ENCODE measurements at places on chromosomes 13 and 19.

DNA sequence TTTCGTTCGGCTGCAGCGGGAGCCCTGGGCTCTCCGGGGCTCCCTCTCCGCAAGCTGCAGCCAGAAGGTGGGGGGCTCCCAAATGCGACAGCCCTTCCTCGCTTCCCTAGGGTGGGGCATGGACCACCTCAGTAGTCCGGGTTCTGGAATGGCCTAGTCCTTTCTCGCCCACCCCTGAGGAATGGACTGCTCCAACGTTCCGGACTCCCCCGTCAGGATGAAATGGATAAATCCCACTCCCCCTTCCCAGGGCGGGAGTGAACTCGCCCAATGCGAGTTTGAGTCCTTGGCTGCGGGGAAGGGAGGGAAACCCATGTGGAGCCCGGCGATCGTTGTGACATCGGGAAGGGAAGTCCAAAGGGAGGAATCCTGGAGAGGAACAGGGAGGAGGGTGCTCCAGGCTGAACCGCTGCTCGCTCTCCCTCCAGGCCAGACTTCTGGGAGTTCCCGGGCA is 5.5 kb downstream of the HRC start:
- peak; percentile 75 for DNase-seq

DNA sequence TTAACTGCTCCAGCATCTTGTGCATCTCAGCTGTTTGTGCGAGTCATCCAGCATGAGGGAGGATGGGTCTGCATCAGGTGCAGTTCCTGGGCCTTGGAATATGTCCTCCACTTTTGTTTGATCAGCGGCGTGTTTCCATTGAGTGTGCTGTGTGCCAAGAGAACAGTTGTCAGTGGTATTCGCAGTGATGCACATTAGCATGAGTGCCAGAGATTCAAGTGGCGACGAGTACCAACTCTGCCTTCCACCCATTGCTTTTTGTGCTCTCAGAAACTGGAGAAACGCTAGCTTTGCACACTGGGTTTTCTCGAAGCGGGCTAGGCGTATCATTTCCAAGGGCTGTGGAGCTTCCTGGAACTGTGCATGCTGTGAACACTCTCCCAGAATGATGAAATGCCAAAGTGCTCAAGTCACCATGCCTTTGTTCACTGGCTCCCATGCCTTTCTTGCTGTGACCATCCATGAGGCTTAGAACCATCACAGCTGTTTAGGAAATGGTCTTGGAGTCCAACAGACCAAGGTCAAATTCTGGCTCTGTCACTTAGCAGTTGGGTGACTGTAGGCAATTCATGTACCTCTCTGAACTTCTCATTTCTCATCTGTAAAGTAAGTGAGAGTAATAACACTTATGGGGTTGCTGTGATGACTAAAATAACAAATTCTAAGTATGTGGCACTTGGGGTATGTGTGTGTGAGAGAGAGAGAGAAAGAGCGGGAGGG is 18.4 kb downstream of the LRCH1 start:
- DNase-seq, result no peak

- no peak for DNase-seq
Observed at GRCh38 chr13:29170436-29171082, 350.4 kb downstream of the MTUS2 start.

- no peak for DNase-seq
Observed at GRCh38 chr19:18919900-18920214, 342 bp downstream of the DDX49 start.

GRCh38 chr19:6211632-6212402 is 68.0 kb downstream of the MLLT1 start:
- DNase-seq, result no peak

DNA sequence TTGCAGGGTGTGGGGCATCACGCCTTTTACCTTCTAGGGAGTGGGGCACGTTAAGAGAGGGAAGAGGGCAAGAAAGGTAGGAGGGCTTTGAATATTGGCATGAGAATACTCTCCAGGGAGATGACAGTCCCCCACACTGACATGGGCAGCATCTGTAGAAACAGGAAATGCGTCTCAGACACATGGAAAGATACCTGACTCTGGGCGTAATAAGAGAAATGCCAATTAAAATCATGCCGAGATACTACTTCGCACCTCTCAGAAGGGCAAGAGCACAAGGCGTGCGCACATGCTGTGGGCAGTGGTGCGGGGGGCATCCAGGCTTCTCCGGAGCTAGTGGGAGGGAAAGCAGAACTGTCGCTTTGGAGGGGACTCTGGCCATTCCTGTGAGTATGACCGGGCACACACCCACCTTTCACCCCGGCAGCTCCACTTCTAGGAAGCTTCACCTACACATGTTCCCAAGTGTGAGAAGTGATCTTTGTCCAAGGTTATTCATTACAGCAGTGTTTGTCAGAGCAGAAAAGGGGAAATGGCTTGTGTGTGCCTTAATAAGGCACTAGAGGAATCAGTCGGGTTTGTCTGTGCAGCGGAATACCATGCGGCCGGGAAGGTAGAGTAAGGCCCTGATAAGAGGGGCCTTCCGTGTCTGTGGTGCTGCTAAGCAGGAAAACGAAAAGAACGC is 99.5 kb downstream of the SIPA1L3 start:
- peak; percentile 81 for DNase-seq

GRCh38 chr13:82076496-82076895 is 1735.6 kb upstream of the SPRY2 start:
- no peak for DNase-seq

DNA sequence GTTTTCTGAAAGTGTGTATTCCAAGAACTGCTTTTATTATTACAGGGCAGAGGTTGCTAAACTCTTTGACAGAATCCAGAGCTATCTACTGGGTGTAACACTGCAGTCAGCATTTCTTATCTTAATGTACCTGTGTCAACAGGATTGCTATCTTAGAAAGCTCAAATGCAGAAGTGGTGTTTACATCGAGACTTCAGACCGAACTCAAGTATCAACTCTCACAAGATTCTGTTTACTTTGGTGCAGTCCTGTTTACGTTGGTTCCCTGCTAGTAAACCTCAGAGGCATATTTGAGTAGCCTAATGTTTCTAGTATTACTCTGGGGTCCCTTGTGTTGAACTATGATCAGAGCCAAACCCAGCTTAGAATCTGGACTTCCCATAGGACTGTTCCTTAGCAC is 20.5 kb downstream of the SLC15A1 start:
- peak; percentile 73 for DNase-seq

DNA sequence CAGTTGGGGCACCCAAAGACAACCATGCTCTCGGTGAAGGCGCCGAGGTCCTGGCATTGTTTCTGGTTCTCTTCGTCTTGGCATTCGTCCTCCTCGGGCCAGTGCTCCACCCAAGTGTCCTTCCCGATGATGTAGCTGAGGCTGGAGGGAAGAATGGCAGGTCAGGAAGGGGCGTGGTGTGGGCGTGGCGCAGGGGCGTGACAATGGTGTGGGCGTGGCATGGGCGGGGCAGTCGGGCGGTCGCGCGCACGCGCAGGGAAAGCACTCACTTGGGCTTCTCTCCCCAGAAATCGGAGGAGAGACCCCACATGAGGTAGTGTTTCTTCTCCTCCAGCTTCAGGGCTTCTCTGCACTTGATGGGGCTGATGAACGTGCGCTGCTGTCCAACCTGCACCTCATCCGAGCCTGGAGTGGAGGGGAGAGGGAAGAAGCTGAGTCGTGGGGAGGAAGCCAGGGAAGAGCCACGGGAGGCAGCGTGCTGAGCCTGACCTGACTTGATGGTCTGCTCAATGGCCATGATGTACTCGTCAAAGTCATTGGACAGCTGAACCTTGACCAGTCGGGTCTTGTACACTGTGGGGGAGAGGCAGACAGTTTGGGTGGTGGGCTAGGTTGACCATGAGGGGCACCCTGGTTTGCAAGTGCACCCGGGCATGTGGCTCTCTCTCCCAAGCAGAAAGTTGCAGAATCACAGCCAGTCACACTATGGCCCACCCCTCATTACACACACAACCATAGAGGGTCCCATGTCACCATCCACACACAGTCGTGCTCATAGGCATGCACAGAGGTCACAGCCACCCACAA is 8.1 kb upstream of the TNFSF14 start:
- DNase-seq, result no peak

- DNase-seq, result no peak
Observed at GRCh38 chr19:661427-662196, 1.4 kb downstream of the RNF126 start.

DNA sequence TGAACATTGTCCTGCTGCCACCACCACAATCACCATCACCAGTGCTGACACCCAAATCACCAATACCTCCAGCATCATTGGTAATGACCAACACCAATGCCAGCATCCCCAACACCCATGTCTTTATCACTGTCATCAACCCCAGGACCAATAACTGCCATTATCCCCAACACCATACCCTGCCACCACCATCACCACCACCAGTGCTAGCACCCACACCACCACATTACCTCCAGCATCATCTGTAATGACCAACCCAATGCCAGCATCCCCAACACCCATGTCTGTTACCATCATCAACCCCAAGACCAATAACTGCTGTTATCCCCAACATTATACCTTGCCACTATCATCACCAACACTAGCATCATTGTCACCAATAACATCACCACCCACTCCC is 2.6 kb downstream of the LGI4 start:
- DNase-seq, result no peak

GRCh38 chr13:111303559-111303958 is 16.9 kb upstream of the TEX29 start:
- no peak for DNase-seq

DNA sequence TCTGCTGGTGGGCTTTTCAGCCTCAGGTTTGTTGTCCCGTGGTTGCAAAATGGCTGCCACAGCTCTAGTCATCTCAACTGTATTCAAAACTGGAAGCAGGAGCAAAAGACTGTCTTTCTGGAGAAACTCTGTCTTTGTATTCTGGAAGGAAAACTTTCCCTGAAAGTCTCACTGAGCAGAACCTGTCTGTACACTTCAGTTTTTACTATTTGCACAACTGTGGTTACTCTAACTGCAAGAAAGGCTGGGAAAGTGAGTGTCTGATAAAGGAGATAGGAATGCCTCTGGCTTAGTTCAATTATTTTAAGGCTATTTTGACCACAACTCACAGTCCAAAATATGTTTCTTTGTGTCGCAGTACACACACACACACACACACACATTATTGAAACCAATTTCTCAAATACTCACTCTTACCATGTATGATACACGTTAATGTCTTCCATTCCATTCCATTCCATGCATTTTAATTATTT is 49.7 kb upstream of the EHD2 start:
- DNase-seq, result peak; percentile 14

DNA sequence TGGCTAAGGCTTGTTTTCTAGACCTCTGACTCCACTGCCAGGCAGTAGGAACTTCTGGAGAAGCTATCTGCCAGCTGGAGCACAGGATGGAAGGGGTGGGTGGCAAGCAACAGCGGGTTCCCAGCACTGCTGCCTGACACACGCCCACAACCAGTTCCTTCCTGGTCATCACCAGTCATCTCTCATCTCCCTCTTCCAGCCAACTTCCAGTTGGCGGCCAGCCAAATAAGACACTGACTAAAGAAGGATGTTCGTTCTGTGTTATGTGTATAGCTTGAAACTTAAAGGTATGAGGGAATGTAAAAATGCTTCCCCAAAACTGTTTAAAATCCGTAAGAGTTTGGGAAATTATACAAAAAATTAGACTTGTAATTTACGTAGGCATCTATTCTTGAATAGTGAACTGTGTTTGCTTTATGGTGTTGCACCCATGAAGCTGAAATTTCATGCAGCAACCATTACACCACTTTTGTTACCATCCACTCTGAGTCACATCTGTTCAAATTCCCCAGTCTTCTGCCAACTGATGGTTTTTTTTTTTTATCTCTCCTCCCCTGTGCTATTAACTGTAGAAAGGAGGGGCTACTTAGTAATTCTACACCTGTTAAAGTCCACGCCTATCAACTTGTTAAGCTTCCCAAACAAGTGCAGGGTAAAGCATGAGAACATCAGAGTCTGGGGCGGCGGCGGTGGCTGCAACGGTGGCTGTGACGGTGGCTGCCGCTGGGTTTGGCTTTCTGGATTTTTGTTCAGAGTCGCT is 86.2 kb upstream of the FRY start:
- DNase-seq, result peak; percentile 71

DNA sequence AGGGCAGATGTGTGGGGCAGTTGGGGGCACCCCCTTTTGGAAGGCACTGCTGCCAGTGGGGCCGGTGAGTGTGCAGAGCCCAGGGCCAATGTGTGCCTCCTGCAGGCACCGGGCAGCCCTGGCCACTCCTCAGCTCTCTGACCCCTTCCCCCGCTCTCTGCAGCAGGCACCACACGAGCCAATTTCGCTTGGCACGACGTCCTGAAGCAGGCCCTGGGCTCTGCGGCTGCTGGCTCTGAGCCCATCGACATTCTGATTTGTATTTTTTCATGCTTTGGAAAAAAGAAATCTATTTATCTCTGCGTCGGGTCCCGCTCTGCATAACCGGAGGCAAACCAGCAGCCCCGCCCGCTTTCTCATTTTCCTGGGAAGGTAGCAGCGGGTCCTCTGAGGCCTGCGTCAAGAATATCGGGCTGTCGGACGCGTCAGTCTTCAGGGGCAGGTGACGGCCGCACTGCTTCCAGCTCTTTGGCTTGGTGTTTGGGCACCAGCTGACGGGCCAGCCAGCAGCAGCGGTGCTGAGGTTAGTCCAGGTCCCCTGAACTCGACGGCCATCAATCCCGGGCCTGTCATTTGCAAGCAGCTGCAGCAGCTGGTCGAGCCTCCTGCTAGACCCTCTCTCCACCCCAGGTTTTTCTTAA is 134.3 kb downstream of the KDM4B start:
- no peak for DNase-seq

DNA sequence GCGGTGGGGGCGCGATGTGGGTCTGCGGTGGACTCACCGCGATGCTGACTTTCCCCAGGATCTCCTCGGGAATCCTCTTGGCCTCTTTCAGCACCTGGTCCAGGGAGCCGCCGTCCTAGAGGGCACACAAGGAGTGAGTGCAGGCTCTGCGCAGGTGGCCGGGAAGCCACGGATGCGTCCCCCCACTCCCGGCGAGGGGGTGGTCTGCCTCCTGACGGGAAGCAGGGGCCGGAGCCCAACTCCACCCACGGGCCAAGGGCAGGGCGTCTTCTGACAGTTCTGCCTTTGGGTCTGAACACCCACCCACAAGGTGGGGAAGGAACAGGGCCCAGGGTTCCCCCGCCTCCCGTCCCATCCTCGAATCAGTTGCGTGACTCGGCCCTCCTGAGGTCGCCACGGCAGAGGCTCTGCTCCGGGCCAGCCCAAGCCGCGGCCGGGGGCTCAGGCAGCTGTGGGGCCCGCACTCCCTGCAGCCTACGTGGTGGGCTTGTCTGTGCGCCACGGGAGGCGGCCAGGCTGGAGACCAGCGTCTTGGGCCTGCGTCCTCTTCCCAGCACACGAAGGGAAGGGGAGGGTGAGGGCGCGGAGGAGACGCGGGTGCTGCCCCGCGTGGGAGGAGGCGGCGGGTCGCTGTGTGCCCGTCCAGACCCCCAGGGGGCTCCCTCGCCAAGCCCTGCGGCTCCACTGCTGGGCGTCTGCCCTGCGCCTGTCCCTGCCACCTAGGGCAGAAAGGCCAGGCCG is 21.4 kb downstream of the MAP2K2 start:
- no peak for DNase-seq

DNA sequence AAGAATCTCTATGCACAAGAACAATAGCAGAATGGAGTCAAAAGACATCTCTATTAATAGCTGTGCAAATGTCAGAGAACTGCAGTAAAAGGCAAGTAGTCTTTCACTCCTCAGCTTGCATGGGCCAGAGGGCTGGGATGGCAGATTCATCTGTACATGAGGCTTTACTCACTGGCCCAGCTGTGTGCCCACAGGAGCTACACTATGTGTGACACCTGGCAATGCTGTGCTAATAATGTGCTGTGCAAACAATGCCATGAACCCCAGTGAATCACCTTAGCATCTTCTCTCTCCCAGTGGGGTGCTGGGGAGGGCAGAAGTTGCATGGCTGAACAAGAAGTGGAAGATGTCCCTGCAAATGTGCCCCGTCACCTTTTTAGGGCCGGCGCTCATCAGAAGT is 73.1 kb downstream of the KL start:
- no peak for DNase-seq

Data from large intestine (tissue), 12 donors.